ENCODE measurements at places on chromosomes 2 and 18. TPM values are rescaled to one million over a fixed set of nuclear protein-coding genes. Genes with fewer than 3 reads are reported as not detected.
A peak's percentile ranks its signal among the peaks of the same experiment; 100 is the strongest.

DNA sequence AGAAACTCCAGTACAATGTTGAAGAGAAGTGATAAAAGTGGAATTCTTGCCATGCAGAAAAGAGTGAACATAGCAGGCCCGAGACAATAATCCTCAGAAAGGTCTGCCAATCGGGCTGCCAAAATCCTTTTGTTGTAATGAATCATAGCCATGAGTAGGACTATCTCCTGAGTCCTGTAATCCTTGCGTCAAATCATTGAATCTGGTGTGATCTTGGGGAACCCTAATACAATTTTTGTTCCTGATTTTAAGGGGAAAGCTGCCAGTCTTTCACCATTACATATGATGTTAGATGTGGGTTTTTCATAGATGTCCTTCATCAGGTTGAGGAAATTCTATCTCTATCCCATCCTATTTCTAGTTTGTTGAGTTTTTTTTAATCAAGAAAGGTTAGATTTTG is 2.2 kb downstream of the TPGS2 start:
- H3K27ac ChIP-seq: no peak overlapping the region

- peak; percentile 99 for DNase-seq
- no peaks in the 10 kb centered on the region for H3K27me3 ChIP-seq
- no peaks in the 10 kb centered on the region for H3K36me3 ChIP-seq
- H3K27ac ChIP-seq: peak overlapping the region; percentile 84
- peaks cover 8% of the 10 kb centered on the region for H3K4me1 ChIP-seq
- peak overlapping the region; percentile 26 for H3K4me3 ChIP-seq
These were observed 37.9 kb downstream of the MOGAT1 start for GRCh38 chr2:222709191-222709891.

DNA sequence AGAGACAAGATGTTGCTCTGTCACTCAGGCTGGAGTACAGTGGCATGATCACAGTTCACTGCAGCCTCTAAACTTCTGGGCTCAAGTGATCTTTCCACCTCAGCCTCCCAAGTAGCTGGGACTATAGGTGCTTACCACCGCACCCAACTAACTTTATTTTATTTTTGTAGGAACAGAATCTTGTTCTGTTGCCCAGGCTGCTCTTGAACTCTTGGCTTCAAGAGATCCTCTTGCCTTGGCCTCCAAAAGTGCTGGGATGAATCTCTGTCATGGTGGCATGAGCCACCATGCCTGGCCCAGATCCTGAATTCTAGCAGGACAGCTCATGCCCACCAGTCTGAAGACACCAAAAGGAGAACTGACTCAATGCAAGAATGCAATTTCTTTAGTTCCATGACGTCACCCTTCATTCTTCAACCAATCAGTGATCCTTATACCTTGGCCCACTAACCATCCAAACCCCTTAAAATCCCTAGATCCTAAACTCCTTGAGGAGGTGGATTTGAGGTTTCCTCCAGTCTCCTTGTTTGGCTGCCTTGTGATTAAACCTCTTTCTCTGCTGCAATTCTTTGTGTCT is 25.6 kb upstream of the CXXC1 start:
- no peak overlapping the region for H3K4me3 ChIP-seq
- H3K4me1 ChIP-seq: no peaks in the 10 kb centered on the region
- H3K27me3 ChIP-seq: no peaks in the 10 kb centered on the region
- H3K27ac ChIP-seq: no peak overlapping the region

DNA sequence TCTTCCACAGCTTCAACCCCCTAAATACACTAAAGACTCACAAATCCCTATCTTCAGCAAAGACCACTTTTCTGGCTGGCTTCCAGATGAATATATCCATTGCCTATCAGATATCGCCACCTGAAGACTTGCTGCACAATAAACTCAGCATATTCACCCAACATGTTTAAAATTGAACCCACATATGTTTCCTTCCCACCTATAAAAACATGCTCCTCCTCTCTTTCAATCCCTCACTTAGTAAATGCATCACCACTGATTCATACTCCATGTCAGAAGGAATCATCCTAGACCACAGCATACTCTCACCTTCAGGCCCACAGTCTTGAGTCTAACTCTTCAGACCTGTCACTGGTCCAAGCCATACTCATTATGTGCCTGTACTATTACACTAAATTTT is 5.3 kb downstream of the SPC25 start:
- H3K36me3 ChIP-seq: no peaks in the 10 kb centered on the region
- DNase-seq: peak; percentile 72
- H3K4me1 ChIP-seq: no peaks in the 10 kb centered on the region
- no peak overlapping the region for H3K27ac ChIP-seq

Gene IMPACT
- 11.8 TPM for total RNA-seq

DNA sequence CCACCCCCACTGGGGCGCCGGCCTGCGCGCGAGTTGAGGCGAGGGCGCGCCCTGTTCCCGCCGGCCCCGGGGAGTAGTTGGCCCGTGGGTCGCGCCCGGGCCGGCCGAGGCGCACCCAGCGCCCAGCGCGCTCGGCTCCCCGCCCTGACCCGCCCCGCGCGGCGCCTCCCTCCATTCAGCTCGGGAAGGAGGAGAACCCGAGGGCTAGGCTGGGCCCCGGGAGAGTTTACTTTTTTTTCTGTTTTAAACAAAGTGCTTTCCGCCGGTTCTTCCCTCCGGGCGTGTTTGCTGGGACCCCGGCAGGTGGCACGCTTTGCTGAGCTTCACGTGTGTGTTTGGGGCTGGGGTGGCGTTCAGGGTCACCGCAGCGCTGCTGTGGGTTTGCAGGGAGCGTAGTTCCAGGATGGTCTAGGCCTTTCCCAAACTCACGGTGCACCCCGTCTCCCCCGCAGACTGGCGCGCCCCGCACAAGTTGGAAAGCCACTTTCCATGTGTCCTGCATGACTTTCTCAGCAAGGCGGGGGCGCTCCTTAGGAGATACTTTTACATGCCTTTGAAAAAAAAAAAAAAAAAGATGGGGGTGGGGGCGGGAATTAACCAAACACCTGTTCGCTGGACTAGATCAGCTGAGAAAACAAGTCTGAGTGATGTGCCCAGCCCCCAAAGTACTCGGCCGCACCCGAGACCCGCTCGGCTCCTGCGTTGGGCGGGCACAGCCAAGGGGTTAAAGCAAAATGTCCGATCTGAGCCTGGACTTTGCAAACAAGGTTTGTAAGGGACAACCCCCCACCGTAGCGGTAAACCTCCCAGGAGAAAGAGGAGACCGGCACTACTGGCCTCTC is 825 bp downstream of the ITGA6 start:
- H3K4me3 ChIP-seq: peak overlapping the region; percentile 82
- no peak for DNase-seq
- H3K4me1 ChIP-seq: peaks cover 7% of the 10 kb centered on the region
- peaks cover 5% of the 10 kb centered on the region for H3K27me3 ChIP-seq
- H3K27ac ChIP-seq: peak overlapping the region; percentile 17

DNA sequence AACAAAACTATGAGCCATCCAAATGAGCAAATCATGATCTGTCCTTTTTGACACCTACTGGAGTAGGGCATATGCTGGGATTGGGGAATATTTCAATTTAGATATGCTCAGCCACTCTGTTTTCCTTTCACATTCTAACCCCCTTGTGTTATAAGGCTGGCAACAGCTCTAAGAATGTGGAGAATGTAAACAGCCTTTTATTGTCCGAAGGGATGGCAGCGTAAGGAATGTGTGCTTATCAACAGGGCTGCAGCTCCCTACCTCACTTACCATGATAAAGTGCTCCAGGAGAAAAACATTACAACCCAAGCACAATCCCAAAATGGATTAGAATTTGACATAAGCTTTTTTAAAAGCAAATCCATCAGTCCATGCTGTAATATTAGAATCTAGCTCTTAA is 2.2 kb downstream of the NXPH2 start:
- no peak overlapping the region for H3K4me3 ChIP-seq
- H3K27me3 ChIP-seq: peaks cover 28% of the 10 kb centered on the region
- H3K4me1 ChIP-seq: no peaks in the 10 kb centered on the region
- H3K27ac ChIP-seq: no peak overlapping the region

Gene SFT2D3
- total RNA-seq: 2.5 TPM

Gene GREB1L
- not detected for total RNA-seq

Gene LRP2
- not detected for total RNA-seq

Gene SCN2A
- 0.54 TPM for total RNA-seq

DNA sequence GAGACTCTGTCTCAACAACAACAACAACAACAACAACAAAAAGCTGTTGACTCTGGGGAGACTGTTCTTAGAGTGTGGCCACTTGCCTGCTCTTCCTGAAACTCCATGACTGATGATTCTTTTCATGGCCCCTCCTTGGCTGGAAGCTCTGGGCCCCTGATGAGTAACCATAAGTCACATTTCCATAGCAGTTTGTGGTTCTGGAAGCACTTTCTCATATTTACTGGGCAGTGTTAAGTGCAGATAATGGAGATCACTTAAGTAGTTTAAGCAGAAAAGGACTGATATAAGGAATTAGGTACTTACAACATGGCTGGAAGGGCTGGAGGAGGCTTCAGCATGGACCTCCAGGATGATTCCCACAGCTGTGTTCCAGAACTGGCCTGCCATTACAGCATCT is 147.3 kb upstream of the DLX2 start:
- H3K27ac ChIP-seq: peak overlapping the region; percentile 59
- no peak overlapping the region for H3K4me3 ChIP-seq
- peak; percentile 89 for DNase-seq
- no peaks in the 10 kb centered on the region for H3K36me3 ChIP-seq
- H3K27me3 ChIP-seq: no peaks in the 10 kb centered on the region
- H3K4me1 ChIP-seq: peaks cover 30% of the 10 kb centered on the region

GRCh38 chr2:27884601-27885000 is 5.6 kb downstream of the RBKS start:
- H3K27ac ChIP-seq: no peak overlapping the region
- no peak for DNase-seq
- no peak overlapping the region for H3K4me3 ChIP-seq
- no peaks in the 10 kb centered on the region for H3K36me3 ChIP-seq

DNA sequence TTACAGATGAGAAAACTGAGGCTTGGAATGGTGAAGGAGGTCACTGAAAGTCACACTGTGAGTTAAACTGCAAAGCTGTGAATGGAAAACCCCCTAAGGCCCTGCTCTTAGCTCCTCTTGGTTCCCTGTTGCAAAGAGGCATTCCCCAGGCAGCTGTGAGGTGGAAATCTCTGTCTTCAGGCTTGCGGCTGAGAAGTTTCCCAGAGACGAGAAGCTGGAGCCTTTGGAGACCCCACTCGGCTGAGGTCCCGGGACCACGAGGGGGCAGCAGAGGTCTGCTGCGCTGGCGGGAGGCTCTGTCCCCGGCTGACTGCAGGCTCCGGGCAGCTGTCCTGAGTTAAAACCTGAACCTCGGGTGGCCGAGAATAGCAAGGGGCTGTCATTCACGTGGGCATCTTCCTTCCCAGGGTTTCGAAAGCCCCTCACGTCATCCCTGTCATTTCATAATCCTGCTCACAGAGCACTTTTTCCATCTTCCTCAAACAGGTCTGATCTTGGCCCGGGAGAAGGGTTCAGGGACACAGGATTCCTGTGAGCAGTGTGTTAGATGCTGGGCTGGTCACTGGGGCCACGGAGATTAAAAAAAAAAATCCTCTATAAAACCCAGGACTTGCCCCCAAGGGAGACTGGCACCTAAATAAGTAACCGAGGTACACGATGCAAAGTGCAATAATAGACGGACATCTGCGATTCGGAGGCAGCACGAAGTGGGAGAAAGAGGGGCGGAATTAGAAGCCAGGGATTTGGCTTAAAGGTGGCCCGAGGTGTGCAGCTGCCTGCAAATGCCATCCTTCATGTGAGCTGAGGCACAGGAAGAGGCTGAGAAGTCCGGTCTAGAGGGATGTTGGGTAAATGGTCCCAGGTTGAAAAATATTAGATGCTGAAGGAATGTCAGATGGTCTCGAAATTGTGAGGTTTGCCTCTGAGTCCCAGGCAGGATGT is 24.6 kb upstream of the ATOH8 start:
- H3K36me3 ChIP-seq: no peaks in the 10 kb centered on the region
- H3K4me3 ChIP-seq: no peak overlapping the region
- no peak overlapping the region for H3K27ac ChIP-seq

DNA sequence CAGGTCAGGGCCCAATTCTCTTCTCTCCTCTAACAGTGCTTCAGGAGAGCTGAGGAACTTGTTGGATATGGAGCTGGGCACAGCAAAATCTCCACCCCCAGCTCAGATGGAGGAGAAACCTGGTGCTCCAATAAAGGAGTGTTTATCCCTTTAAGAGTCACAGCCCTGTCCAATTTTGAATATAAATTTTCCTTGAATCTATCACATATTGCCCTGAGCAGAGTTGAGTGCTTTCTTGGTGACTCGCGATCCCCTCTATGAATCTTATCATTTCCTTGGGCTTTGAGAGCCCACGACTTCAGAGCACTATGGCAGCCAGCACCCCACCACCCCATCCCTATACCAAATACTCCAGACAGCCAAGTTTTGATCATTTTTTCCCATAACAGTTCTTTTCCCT is 34.4 kb upstream of the SMAD7 start:
- H3K4me3 ChIP-seq: no peak overlapping the region
- no peak for DNase-seq
- H3K27me3 ChIP-seq: no peaks in the 10 kb centered on the region
- peaks cover 8% of the 10 kb centered on the region for H3K4me1 ChIP-seq

Gene TYMS
- 26.7 TPM for total RNA-seq

Gene CNDP1
- not detected for total RNA-seq

DNA sequence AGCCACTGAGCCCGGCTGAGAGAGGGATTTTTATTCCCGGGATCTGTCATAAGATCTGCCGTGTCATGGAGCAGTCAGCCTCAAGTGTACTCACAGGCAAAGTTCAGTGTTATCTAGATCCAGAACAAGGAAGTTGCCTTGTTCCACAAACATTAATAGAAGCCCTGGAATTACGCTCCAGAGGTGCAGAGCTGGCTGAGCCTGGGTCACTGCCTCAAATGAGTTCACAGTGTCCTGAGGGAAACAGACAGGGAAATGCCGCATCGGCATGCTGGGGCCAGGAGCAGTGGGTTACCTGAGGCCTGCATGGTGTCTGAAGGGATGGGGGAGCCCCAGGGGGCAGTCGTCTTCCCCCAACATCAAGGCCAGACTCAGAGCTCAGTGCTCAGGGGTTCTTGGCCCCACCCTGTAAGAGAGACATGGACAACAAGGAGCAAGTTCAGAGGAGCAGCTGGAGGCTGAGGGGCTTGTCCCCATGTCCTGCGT is 42.7 kb upstream of the ODC1 start:
- H3K36me3 ChIP-seq: no peaks in the 10 kb centered on the region
- no peak overlapping the region for H3K27ac ChIP-seq
- H3K4me1 ChIP-seq: peaks cover 6% of the 10 kb centered on the region
- peaks cover 41% of the 10 kb centered on the region for H3K27me3 ChIP-seq
- no peak overlapping the region for H3K4me3 ChIP-seq

Gene DSG3
- not detected for total RNA-seq

Gene COMMD1
- total RNA-seq: 60.4 TPM

Gene SAG
- total RNA-seq: not detected

Gene DPP10
- not detected for total RNA-seq

DNA sequence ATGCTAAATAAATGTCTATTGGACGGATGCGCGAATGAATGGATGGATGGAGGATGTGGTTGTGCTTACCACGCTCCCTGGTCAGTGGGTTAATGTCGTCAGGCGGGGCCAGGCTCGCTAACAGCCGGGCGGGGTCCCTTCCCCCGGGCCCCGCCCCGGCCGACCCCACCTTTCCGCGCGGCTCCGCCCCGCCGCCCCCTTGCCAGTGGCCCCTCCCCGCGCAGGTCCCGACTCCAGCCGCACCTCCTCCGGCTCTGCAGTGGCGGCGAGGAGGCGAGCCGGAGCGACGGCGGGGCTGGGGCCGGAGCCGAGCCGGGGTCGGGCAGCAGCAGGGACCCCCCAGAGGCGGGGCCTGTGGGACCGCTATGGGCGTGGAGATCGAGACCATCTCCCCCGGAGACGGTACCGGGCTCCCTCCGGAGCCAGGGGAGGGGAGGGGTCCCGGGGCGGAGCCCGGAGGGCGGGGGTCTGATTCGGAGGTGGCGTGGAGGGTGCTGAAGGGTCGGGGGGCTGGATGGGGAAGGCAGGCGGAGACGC is at the start of gene FKBP1B:
FKBP1B (plus strand) TSS at position 257 of the 537 bp plus-strand sequence; CDS start at position 366, 109 bp downstream.
- no peaks in the 10 kb centered on the region for H3K4me1 ChIP-seq
- peak; percentile 45 for DNase-seq
- H3K27me3 ChIP-seq: no peaks in the 10 kb centered on the region
- H3K36me3 ChIP-seq: no peaks in the 10 kb centered on the region
- H3K27ac ChIP-seq: no peak within 1 kb of the TSS
- H3K4me3 ChIP-seq: peak within 1 kb of the TSS; percentile 84

Measured in IMR-90 (cell line).